ENCODE measurements at places on chromosomes 3 and 15.

- no peak for DNase-seq
Observed at GRCh38 chr3:109924196-109924595, 586.9 kb upstream of the DPPA4 start.

DNA sequence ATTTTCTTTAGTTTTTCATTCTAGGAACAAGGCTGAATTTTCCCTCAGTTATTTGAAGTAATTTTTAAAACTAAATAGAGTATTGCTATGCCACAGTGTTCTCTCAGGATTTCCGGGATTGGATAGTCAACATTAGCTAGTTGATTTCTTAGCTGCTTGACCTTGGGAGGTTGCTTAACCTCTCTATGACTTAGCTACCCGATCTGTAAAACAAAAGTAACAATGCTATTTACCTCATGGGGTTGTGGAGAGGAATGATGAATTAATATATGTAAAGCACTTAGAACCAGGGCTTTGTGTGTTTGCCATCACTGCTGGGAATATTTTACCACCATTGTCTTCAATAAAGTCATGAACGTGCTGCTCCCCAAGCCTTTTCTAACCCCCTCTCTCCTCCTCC lies 57.5 kb downstream of the SNRK start:
- DNase-seq = no peak

DNA sequence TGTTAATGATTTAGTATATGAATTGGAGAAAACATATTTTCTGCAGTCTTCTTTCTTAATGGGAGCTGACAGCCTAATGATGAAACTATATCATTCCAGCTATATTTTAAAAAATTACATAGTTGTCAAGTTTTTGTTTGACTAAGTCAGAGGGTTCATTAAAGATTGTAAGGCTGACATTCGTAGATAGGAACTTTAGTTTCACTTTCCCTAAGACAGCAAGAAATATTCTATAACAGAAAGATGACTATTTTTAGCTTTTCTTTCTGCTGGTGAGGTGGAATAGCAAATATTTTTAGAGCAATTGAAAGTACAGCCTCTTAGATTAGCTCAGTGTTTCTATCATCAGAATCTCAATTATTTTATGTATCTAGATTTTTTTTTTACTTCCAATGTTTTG lies 60.2 kb downstream of the PIAS1 start:
- no peak for DNase-seq

DNA sequence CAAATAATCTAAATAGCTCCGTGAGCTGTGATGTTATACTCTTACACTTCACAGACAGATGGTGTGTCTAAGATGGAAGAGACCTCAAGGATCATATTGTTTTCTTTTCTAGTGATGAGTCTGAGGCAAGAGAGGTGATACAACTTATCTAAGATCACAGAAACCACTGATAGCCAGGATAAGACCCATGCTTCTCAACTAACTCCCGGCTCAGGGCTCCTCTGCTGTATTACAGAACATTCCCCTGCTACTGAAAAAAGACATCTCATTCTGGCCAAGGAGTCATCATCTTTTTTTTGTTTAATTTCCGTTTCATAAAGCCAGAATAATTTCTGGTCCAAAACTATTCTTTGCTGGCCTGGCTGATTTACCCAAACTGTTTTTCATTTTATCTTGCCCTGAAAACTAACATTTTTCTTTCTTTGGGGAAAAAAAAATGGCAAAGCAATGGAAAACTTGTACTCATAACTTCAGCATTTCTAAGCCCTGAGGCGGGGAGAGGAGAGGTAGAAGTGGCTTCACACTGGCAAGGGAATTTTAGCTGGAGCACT lies 46.9 kb upstream of the GAP43 start:
- no peak for DNase-seq

DNA sequence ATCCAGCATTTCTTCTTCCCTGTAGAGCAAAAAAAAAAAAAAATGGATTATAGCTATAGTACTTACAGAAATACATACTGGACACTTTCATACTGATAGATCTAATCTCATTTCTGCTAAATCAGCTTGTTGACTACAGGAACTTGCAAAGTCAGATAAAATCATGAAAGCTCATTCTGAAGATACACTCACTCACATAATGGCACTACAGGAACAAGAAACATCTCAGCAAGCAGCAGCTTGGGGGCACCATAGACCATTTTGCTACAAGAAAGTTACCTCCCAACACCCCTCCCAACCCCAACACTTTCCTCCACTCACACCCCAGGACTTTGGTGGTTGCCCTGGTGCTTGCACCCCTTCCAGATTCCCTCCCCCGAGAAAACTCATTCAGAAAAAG lies 4.6 kb downstream of the MYH15 start:
- no peak for DNase-seq

GRCh38 chr3:22156868-22157267 lies 405.9 kb upstream of the ZNF385D start:
- no peak for DNase-seq

GRCh38 chr3:49771340-49771938 lies 14.9 kb downstream of the IP6K1 start:
- DNase-seq = no peak

Measured in stimulated activated CD4-positive, alpha-beta T cell treated with anti-CD3 and anti-CD28 coated beads, Interleukin-15, amount 100 ng/mL, for 1 hour (primary cell).